ENCODE measurements at places on chromosomes 11 and 22.

DNA sequence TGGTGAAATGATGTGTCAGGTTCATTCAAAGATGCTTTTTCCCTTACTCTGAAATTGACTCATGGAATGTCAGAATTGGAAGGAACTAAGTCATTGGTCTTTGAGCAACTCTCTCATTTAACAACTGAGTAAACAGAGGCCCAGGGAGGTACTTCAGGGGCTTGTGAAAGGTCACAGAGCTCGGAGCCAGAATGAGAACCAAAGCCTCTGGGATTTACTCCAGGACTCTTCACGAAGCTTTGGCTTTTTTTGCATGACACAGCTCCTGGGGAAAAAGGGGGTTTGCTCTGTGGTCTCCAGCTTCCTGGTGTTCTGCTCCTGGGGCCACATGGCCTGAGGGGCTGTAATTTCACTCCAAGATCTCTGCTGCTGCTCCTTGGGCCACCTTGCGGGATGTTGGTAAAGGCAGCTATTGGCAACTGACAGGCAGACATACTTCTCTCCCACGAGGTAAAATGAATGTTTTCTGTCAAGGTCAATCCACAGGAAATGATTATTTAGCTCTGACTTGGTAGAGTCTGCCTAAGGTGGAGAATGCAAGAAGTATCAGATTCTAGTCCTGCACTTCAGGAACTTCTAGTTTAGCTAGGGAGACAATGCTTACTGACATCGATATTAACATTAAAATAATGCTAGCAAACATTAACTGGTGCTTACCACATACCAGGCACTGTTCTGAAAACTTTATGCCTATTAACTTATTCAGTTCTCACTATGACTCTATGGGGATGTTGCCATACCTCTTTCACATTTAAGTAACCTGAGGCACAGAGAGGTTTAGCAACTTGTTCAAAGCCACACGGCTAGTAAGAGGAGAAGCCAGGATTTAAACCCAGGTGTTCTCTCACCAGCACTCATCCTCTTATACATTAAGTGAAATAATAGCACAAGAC lies 16.1 kb downstream of the PKNOX2 start:
- no peak for DNase-seq

GRCh38 chr11:28932940-28933339 lies 824.8 kb downstream of the METTL15 start:
- DNase-seq: no peak

- no peak for DNase-seq
Observed at GRCh38 chr11:65611758-65612603, 2.0 kb downstream of the MAP3K11 start.

GRCh38 chr11:112597286-112597790 lies 336.7 kb upstream of the PLET1 start:
- no peak for DNase-seq

DNA sequence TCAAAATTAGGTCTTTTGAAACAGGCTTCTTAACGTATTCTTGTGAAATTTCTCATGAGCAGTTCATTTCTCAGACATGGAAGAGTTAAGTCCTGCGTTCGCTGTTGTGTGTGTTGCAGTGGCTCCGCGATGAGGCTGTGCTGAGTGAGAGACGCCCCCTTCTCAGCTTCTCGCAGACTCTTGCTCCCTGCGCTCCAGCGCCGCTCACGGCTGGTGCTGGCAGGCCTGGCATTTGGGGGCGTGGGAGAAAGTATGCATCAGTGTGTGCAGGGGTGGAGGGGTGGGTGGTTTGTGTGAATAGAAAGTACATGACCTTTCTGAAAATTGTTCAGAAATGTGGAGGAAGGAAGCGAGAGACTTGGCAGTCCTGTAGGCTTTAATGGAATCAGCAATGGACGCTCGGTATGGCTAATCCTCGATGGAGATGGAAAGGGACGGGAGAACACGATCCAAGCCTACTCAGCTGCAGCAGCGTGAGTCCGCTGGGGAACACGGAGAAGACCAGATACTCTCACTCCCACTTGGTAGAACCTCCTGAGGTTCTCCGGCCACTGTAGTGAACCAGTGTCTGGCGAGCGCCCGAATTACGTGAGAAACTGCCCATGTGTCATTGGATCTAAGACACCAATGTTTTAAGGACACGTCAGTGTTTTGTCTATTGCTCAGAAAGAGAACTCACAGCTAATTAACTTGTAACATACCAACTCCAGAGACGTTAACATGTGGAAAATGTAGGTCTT lies 5.9 kb downstream of the TAB1 start:
- no peak for DNase-seq

- no peak for DNase-seq
Observed at GRCh38 chr22:27492566-27493201, 308.9 kb downstream of the MN1 start.

DNA sequence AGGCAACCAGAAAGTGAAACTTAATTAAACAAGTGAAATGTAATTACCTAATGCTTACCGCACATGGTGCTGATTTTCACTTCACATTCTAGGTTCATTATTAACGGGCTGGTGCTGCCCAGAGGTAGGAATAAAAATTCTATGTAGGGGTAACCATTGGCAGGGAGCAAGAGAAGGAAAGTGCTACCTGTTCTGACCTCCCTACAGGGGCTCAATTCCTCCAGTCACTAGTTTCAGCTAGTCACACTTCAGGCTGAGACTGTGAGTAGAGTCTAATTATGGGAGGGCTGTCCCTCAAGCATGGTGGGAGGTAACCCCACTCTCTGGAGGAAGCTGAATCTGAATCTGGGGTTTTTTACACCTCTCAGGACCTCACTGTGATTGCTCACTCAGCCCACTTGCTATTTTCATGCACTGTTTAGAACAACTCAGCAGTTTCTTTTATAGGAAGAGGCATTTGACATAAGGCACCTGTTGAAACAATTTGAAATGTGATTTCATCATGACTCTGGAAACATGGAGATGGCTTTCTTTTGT lies 75.4 kb downstream of the MAML2 start:
- DNase-seq: no peak
